ENCODE measurements at places on chromosomes 12 and 14.

- DNase-seq, result no peak
Measured at GRCh38 chr12:54282949-54283593, 2.5 kb downstream of the HNRNPA1 start.

DNA sequence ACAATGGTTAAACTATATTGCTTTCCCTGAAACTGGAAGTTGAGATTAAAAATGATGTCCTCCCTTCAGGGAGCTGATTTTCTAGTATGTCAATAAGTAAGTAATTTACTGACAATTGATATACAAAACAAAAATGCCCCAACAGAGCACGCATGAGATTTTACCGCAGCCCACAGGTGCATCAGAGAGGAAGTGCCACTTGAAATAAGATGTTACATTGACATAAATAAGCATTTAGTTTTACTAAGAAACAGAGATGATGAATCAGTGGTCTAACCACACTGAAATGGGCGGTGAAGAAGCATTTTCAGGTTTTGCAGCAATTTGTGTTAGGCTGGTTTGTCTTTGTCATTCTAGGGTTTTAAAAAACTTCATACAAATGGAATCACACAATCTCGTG lies 8.8 kb upstream of the CLECL1 start:
- DNase-seq, result no peak

DNA sequence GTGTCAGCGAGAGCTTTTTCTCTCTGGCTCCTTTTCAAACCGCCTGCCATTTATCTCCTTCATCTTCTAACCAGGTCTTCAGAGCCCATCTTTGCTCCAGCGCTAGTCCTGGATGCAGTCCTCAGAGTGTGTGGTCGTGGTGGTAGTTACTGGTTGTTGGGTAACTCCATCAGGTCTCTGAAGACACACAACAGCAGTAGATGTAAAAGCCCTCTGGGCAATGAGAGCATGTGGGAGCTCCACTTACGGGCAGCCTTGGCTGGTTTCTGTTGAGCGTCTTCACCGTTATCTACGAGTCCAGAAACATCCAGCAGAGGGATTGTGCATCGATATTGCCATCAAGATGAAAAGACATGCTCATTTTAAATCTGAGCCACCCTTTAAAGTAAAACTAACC lies 61.2 kb downstream of the FBXL14 start:
- no peak for DNase-seq

DNA sequence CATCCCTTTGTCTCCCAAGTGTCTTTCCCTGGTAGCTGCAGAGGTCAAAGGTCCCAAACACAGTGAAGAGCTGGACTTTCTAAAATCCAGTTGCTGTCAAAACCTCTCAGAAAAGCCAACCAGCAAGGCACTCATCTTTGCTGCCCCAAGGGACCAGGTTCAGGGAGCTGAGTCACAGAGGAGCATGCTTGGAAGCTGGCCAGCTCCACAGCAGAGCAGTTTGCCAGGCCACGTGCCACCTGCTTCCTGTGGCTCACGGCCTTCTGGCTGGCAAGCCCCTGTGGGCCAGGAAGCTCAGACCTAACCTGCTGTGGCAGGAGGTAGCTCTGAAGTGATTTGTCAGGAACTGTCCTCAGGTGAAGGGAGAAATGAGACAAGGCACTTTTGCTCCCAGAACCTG lies 3.6 kb downstream of the ISCU start:
- DNase-seq, result no peak

DNA sequence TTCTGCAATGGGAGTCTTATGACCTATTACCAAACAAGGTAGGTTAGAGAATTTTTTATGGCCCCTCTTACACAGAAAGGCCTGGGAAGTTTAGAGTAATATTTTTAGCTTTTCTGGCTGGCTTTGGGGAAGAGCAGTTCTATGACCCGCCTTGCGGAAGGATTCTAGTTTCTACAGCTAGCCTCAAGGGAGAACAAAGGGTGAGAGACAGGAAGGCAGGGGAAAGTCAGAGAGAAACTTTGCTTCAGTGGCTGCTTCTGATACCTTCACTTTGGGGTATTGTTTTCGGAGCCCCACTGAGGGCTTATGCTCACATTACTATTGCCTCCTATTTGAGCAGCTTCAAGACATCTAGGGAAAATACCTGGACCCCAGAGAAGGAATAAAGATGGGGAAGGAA lies 80.7 kb upstream of the NUDT4 start:
- no peak for DNase-seq

DNA sequence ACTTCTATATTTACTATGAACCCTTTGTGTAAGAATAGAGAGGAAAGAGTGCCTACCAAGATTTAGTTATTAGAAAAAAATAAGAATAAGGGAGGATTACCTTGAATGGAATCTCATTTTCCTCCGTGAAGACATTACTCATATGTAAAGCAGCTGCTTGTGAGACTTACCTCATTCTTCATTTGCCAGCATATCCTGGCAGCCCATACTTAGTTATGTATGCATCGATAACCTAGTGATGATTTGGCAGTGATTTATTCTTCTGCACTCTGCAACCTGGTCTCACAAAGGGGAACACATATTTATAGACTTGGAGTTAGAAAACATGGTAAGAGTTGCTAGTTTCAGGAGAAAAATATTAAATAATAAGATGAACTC lies 56.8 kb downstream of the LRFN5 start:
- DNase-seq, result no peak

DNA sequence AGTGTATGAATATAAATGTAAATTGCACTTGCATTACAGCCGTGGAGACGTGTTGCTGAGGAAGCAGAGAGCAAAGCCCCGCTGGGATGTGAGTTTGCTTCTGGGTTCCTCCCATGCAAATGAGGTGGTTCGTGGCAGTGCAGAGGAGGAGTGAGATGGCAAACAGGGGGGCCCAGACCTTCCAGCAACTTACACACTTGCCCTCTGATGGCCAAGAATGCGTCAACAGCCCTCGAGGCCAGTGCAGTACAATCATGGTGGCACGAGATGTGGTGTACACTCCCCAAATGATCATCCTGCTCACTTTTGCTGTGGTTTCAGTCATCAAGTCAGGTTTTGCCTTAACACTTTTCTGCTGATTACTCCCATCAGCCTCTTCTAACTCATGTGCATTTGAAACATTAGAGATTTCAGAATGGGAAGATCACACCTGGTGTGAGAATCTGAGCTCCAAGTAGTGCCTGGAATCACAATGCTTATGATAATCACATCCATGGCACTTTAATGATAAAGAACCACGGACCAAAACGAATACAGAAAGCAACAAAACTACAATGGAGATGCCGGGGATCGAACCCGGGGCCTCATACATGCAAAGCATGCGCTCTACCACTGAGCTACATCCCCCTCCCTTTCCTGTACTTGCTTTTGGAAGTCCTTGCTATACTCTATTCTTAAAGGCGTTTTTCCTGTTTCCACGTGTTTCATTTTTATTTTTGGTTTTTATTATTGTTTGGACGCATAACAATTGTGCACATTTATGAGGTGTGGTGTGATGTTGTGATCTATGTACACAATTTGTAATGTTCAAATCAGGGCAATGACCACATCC lies 7.0 kb upstream of the UBC start:
- DNase-seq, result peak; percentile 93

DNA sequence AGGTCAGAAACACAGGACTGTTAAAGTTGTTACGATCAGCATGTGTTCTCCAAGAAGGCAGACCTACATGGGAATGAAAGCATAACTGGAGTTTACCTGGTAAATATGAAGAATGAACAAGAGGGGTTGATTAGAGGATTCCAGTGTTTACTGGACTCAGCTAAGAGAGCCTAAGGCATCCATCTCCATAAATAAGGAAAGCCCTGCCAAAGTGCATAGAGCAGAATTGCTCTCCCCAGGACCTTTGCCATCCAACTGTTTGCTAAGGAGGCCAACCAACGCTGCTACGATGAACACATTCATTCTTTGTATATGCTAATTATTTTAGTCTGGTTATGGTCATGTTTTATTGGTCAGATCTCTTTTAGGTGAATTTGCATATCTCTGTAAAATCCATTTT lies 17.1 kb upstream of the PAWR start:
- DNase-seq, result no peak

- no peak for DNase-seq
Measured at GRCh38 chr14:95432144-95433093, 84.0 kb downstream of the SYNE3 start.

DNA sequence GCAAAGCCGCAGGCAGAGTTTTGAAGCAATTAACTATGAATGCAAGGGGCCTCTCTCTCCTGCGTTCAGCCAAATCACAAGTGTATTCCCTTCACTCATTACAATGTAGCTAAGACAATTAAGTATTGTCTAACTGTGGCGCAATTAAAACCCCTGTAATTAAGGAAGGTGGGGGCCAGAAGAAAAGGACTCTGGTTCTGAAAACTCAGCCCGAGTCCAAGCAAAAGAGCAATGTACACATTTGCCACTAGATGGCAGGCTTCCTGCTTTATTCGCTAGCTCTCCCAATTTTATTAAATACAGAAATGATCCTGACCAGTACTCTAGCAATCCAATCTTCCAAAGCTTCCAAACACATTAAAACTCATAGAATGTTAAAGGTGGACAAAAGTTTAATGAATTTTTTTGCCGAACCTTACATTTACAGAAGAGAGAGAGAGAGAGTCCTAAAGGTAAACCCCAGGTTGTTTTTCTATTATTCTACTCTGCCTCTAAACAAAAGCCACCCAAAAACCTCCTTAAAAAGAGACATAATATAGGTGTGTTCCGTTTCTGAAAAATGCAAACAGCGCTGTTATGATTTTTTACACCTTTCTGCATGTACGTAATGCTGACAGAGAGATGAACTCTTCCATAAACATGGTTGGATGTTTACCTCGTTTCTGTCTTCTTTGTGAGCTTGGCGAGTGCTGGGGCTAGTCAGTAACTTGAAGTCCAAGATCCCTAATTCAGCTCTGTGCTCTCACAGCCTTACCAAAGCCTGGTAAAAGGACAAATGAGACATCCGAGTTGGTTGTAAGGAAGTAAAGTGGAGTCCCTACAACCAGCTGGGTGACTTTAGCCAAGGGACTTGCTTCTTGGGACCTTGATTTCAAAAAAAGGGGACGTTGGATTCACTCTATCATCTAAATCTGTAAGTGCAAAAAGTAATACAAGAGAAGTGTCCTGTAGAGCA lies 50.9 kb upstream of the VASH1 start:
- no peak for DNase-seq

DNA sequence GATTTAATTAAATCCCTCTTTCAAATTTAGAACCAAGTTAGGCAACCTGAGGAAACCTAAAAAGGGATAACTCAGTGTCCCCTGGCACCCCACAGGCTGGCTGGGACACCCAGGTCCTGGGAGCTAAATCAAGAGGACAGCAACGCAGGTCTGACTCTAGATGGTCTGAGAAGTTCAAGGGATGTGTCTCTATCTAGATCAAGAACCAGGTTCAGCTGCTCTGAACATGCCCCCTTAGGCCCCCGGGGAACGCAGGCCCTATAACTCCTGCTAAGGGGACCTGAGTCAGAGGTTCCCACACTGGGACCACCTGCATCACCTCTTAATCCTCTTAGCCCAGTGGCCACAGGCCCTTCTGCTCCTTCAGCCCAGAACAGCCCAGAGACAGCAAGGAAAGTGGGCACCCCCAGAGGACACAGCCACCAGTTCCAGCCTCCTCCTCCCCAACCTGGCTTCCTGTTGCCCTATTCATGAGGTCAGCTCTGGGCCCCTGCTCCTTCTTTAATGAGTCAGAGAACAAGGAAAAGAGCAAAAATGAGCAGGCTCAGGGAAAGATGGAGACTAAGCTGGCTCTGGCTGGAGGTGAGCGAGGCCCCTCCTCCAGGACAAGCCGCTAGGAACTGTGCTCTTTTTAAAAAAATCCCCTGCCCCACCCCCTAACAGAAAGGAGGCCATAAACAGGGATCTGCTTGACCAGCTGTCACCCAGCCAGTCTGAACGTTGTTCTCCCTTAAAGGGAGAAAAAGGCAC lies 10.8 kb downstream of the PITPNM2 start:
- no peak for DNase-seq

DNA sequence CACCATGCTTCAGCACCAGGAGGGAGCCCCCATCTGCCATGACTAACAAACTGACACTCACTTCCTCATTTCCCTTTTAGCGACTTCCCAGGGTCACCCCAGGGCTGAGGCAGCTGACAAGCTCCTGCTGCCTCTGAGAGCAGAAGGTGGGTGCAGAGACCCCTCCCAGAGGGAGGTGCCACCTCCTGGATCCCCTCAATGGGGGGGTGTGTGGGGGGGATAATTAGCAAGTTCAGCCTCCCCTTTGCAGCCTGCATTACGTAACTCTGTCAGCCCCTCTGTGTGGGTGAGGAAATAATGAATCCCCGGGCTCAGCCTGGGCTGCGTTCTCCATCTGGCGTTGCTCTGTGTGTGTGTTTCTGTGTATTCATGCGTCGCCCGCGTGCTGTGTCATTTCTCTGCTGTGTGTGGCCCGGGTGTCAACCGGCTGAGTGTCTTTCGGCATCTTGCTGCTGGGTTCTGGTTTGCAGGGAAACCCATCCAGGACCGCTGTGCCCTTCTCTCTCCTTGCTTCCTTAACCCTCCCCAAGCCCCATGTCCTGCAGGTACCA lies 28.0 kb downstream of the NOS1 start:
- DNase-seq, result no peak

DNA sequence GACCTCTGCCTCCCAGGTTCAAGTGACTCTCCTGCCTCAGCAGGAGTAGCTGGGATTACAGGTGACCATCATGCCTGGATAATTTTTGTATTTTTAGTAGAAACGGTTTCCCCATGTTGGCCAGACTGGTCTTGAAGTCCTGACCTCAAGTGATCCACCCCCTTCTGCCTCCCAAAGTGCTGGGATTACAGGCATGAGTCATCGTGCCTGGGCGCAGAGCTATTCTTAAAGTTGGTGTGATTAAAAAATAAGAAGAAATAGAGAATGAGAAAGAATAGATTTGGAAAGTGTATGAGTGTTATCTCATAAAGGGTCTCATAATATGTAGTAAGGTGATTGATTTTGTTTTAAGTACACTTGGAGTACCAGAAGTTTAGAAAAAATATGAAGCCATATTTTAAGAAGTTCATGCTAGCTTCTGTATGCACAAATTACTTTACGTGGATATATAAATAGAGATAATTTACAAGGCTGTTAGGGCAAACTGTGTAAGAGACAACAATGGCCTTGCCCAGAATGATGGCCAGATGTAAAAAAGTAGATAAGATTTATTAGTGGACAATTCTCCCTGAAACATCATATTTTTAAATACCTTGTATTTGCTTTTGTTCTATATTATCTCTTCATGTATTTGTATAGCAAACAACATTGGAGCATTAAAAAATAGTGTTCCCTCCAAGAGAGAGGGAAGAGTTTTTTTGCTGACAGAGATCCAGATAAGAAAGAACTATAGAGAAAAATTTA lies 1108.5 kb downstream of the SLC16A7 start:
- DNase-seq, result no peak

- no peak for DNase-seq
Measured at GRCh38 chr12:66050610-66051009, 79.9 kb downstream of the LLPH start.
